BJ (cell line): ENCODE measurements at places on chromosomes 13 and 19. TPM values are rescaled to one million over a fixed set of nuclear protein-coding genes. Genes with fewer than 3 reads are reported as not detected.
A peak's percentile ranks its signal among the peaks of the same experiment; 100 is the strongest.

DNA sequence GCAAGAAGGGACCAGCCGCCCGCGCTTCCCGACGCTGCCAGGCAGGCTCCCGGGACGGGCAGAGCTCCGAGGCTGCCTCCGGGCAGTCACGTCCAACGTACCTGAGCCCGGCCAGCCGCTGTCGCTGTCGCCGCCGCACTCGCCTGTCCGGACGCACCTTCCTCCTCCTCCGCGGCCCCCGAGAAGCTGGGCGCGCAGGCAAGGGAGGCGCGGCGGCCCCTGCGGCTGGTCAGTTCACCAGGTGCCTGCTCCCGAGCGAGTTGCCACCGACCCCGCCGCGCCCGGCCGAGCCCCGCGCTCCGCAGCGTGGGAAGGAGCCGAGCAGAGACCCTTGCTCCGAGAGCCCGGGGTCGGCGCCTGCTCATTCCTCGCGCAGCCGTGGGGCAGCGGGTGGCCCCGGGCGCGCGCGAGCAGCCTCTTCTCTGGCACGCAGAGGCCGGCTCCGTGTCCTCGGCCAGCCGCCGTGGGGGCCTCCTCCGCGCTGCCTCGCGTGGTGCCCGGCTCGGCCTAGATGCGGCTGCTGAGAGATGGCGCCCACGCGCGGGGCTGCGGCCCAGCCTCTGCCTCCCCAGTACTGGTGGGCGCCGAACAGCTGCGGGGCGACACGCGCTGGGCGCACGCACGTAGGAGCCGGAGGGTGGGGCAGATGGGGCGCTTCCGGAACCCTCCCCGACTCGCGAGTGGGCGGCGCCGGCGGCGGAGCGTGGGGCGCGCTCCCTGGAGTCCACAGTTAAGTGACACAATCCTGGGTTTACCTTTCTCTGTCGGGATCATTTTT, 419.4 kb downstream of the UQCRFS1 start:
- no peak for DNase-seq

DNA sequence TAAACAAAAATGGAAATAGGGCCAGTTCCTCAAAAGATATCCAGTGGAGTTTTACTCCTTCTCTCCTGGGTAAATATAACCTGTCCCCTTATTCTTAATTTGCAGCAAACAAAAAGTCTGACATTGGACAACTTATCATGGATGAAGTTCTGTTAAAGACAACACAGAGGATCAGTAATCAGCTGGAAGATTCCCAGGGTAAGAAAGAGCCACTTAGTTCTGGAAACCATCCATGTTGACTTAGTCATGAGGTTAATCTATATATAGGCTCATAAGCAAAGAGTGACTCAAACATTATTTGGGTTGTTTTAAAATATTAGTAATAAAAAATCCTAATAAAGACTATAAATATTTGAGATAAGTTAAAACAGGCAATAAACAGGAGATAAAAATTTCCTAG, 40.5 kb upstream of the EBPL start:
- peak; percentile 32 for DNase-seq

- DNase-seq: no peak
Measured at GRCh38 chr13:80962855-80963254, 621.9 kb upstream of the SPRY2 start.

GRCh38 chr19:32816555-32817099, 52.9 kb downstream of the SLC7A9 start:
- no peak for DNase-seq

DNA sequence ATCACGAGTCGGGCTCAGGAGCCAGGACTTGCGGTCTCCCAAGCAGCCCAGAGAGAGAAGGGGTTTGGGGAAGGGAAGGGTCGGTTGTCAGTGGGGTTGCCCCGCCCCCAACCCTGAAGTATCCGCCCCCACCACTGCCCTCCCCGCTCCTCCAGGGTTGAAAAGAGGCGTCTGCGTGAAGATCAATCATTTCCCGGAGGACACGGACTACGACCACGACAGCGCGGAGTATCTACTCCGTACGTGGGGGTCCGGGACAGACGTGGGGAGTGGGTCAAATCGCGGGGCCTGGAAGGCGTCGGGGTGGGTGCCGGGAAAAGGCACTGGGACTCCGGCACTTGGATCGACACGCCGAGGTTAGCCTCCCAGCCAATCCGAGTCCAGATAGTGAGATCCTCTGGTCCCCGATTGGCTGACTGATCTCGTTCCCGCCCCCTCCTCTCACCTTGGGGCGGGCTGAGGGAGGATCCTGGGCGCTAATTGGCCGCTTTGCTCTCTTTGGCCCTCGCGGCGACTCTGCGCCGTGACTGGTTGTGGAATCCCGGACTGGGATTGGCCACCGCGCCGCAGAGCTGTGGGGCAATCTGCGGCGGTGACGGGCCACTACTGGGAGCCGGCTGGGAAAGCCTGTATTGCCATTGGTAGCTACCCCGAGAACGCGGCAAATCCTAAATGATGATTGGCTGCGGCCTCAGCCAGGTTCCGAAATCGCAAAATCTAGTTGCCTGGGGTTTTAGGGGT, 13.3 kb upstream of the CACNG6 start:
- DNase-seq: peak; percentile 23

GRCh38 chr19:12786141-12786870, 5.0 kb upstream of the JUNB start:
- no peak for DNase-seq

- DNase-seq: no peak
Measured at GRCh38 chr13:88115976-88116375, 444.8 kb downstream of the SLITRK5 start.

- DNase-seq: no peak
Measured at GRCh38 chr19:13599681-13600080, 93.4 kb upstream of the CACNA1A start.

PNMA8B gene
- 0.15 and 0.17 TPM in 2 replicates for polyA plus RNA-seq

MISP gene
- 0.05 and 0.06 TPM in 2 replicates for polyA plus RNA-seq

LHB gene
- not detected in 2 replicates for polyA plus RNA-seq
